Thyroid gland (tissue), 4 donors: ENCODE measurements at places on chromosomes 1 and 21. TPM values are rescaled to one million over a fixed set of nuclear protein-coding genes. Genes with fewer than 3 reads are reported as not detected.
A peak's percentile ranks its signal among the peaks of the same experiment; 100 is the strongest.

The FNDC10 gene
- total RNA-seq, result 7.0 TPM

The INSRR gene
- total RNA-seq, result not detected

The SLC6A17 gene
- total RNA-seq, result under 0.01 TPM

The CGN gene
- total RNA-seq, result 14.9 TPM

The PERM1 gene
- total RNA-seq, result not detected

The GBP6 gene
- total RNA-seq, result not detected

The HSD3B2 gene
- total RNA-seq, result not detected

The MR1 gene
- 28.0 TPM for total RNA-seq

The KRTAP13-2 gene
- not detected for total RNA-seq

The KCNE2 gene
- total RNA-seq, result 0.78 TPM

DNA sequence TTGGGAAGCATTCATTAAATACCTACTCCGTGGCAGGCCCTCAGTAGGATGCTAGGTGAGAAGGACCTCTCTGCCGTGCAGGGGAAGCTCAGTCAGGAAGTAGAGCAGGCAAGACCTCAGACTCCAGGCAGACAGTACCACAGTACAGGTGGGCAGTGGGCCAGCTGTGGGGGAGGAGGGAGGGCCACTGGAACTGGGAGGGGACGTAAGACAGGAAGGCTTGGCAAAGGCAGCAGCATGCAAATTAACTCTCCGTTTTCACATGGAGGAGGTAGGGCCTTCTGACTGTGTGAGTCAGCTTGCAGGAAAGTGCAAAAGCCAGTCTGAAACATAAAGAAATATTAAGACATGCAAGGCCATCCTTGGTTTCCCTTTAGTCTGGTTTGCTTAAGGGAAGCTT is 157.7 kb downstream of the TRIM33 start:
- no peak overlapping the region for H3K4me3 ChIP-seq
- DNase-seq, result peak; percentile 77
- H3K4me1 ChIP-seq, result no peaks in the 10 kb centered on the region
- H3K27me3 ChIP-seq, result no peaks in the 10 kb centered on the region
- H3K27ac ChIP-seq, result no peak overlapping the region

DNA sequence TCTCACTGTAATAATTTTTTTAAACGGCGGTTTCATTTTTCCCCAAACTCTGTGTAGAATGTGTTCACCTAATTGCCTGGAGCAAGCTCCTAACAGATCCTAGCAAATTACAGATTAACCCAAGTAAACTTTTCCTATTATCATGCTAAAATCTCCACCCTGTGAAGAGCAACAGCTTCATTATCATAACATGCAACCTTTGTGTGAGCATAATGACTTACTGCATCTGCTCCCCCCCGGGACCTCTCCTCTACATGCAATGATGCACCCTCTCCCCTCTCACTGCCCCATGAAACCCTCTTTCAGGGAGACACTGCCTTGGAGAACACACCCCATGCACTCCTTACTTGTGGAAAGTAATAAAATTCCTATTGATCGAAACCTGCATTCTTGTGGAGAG is 717.0 kb upstream of the TMPRSS15 start:
- no peaks in the 10 kb centered on the region for H3K36me3 ChIP-seq
- DNase-seq, result no peak
- no peak overlapping the region for H3K27ac ChIP-seq
- H3K4me3 ChIP-seq, result no peak overlapping the region
- no peaks in the 10 kb centered on the region for H3K27me3 ChIP-seq
- H3K4me1 ChIP-seq, result no peaks in the 10 kb centered on the region

DNA sequence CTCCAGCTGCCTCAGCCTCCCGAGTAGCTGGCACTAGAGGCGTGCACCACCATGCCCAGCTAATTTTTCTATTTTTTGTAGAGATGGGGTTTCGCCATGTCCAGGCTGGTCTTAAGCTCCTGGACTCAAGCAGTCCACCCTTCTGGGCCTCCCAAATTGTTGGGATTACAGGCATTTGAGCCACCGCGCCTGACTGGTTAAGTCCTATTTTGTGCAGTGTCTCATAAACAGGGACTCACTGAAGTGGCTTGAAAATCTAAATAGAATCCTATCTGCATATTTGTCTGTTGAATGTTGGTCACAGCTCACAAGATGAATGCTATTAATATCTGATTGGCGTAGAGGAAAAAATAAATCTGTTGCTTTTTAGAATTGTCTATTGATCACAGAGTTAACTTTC is 5.9 kb upstream of the CHAF1B start:
- H3K36me3 ChIP-seq, result peaks cover 20% of the 10 kb centered on the region
- peak; percentile 52 for DNase-seq
- H3K4me3 ChIP-seq, result no peak overlapping the region
- no peak overlapping the region for H3K27ac ChIP-seq

DNA sequence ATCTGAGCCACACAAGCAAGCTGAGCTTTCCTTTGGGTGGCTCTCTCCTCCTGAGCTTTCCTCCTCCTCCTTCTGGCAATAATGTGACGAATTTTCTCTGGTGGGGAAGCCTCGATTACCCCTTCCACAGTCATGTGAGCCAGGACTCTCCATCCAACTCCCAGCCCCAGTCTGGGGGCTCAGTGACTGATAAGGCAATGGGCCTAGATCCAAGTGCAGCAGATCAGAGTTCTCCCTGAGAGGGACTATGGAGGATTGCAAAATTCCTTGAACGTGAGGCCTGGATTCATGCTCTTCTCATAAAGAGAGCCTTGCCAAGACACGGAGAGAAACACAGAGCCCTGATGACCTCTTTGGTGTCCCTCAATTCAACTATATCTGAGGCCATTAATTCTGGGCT is 31.3 kb upstream of the TRIM67 start:
- H3K27ac ChIP-seq, result no peak overlapping the region
- no peaks in the 10 kb centered on the region for H3K27me3 ChIP-seq
- no peaks in the 10 kb centered on the region for H3K36me3 ChIP-seq
- H3K4me1 ChIP-seq, result no peaks in the 10 kb centered on the region

- H3K27ac ChIP-seq, result no peak overlapping the region
- DNase-seq, result no peak
- H3K27me3 ChIP-seq, result no peaks in the 10 kb centered on the region
- H3K4me1 ChIP-seq, result peaks cover 34% of the 10 kb centered on the region
Observed at GRCh38 chr1:23597635-23598388, 38.5 kb upstream of the ID3 start.

GRCh38 chr1:41455479-41456332 is 28.8 kb downstream of the EDN2 start:
- H3K4me1 ChIP-seq, result no peaks in the 10 kb centered on the region
- H3K4me3 ChIP-seq, result no peak overlapping the region

DNA sequence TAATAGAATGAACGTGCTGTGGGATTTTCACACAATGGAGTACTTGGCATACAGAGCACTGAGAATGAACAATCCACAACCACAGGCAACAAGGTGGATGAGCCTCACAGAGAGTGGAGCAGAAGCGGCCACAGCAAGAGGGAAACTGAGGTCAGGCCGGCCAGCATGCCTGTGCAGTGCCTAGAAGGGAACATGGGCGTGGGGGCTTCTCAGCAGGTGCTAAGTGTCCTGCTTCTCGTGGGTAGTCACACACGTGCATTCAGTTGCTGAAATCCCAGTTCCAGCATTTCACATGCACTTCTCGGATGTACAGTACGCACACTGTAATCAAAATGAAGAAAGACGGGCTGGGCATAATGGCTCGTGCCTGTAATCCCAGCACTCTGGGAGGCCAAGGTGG is 33.1 kb downstream of the WDR4 start:
- peaks cover 15% of the 10 kb centered on the region for H3K4me1 ChIP-seq
- no peaks in the 10 kb centered on the region for H3K27me3 ChIP-seq
- H3K36me3 ChIP-seq, result peaks cover 11% of the 10 kb centered on the region
- no peak overlapping the region for H3K27ac ChIP-seq
- no peak overlapping the region for H3K4me3 ChIP-seq

DNA sequence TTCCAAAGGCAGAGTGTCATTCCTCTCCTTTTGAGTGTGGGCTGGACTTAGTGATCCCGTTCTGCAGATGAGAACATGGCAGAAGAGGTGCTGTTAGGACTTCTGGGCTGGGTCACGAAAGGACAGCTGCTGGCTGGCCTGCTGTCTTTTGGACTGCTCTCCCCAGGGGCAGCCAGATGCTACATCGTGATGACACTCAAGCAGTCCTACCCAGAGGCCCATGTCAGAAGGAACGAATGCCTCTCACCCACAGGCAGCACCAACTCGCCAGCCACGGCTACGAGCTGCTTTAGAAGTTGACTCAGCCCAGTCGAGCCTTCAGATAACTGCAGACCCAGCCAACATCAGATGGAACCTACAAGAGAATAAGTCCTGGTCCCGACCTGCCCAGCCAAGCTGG is 156.5 kb downstream of the KCNJ6 start:
- no peak overlapping the region for H3K27ac ChIP-seq
- DNase-seq, result no peak
- no peaks in the 10 kb centered on the region for H3K36me3 ChIP-seq
- H3K4me3 ChIP-seq, result no peak overlapping the region
- H3K27me3 ChIP-seq, result no peaks in the 10 kb centered on the region

- no peak for DNase-seq
- H3K4me1 ChIP-seq, result peaks cover 27% of the 10 kb centered on the region
- peak overlapping the region; percentile 63 for H3K27ac ChIP-seq
- H3K36me3 ChIP-seq, result no peaks in the 10 kb centered on the region
Observed at GRCh38 chr1:234971586-234972297, 156.9 kb downstream of the TOMM20 start.

GRCh38 chr1:40183055-40183710 is 22.0 kb downstream of the RLF start:
- H3K27ac ChIP-seq, result no peak overlapping the region
- no peak for DNase-seq
- no peak overlapping the region for H3K4me3 ChIP-seq
- no peaks in the 10 kb centered on the region for H3K36me3 ChIP-seq
- peaks cover 3% of the 10 kb centered on the region for H3K4me1 ChIP-seq
- H3K27me3 ChIP-seq, result no peaks in the 10 kb centered on the region

DNA sequence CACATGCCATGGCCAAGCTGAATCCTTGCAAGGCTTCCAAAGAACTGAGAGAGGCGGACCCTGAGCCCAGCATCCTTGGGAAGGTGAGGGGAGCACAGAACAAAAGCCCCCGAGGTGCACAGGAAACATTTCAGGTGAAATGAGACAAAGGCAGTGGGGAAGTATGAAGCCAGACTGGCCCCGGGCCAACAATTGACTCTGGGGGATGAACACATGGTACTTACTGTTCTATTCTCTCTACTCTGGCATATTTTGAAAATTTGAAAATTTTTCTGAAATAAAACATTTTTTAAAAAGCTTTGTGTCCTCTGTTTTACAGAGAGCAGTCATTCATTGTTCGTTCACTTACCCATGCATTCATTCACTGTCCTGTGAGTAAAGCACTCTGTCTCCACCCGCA is 77.7 kb downstream of the GRIK3 start:
- no peak for DNase-seq
- H3K4me3 ChIP-seq, result no peak overlapping the region
- no peaks in the 10 kb centered on the region for H3K36me3 ChIP-seq
- no peak overlapping the region for H3K27ac ChIP-seq

DNA sequence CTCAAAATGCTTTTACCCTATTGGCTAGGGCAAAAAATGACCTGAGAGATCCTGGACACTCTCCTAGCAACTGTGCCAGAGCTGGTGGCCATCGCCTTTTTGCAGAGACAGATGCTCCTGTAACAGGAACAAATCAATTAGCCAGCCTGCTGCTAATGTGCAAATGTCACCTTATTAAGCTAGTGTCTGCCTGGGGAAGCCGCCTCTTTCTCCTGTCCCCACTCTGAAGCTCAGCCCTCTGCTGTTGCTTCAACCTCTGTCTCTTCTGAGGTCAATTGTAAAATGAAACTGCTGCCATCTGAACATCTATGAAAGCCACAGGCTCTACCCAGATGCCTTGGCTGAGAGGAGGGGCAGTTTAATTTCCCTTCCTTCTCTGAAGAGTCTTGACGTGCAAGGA is 85.5 kb upstream of the CACNA1E start:
- no peaks in the 10 kb centered on the region for H3K36me3 ChIP-seq
- no peak for DNase-seq
- no peaks in the 10 kb centered on the region for H3K27me3 ChIP-seq
- no peak overlapping the region for H3K4me3 ChIP-seq

DNA sequence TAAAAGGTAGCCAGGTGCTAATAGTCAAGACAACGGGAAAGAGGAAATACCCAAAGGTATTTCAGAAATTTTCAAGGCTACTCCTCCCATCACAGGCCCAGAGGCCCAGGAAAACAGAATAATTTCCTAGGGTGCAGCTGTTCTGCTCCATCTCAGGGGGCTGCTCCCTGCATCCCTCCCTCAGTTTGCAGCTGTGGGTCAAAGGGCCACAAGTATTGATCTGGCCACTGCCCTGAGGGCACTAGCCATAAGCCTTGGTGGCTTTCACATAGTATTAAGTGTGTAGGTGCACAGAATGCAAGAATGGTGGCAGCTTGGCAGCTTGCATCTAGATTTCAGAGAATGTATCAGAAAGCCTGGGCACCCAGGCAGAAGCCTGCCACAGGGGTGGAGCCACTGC is 179.5 kb downstream of the TTLL7 start:
- no peaks in the 10 kb centered on the region for H3K36me3 ChIP-seq
- no peak for DNase-seq
- H3K4me3 ChIP-seq, result no peak overlapping the region
- no peaks in the 10 kb centered on the region for H3K27me3 ChIP-seq

DNA sequence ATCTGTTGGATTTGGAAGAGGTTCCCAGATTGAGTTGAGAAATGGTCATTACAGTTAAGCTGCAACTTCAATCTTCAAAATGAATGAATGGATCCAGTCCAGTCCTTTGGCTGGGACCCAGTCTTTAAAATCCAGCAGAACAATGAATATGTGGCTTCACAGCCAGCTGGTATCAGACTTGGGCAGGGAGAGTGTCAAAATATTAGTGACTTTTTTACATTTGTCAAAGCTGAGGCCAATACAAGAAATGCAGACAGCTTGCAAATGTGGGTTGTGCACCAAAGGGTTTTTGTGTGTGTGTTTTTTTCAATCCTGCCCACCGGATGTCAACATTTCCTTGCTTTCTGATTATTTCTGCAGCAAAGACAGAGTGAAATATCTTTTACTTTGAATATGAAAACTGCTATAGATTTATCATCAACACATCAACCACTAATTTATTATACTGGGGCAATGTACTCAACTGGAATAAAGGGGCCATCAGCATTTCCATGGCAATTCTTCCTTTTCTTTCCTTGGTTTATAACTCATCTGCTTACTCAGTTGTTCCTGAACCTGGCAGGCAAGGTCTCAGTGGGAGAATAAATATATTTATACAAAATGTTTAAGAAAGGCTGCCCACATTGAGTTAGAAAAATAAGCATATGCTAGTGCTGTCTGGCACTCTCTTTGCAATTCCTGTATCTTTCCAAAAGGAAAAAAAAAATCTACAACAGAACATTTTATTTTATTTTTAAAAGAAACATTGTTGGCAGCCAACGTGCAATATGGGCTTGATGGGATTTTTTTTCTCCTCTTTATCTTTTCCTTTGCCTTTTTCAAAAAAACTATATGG is 491.6 kb upstream of the C1orf87 start:
- no peaks in the 10 kb centered on the region for H3K36me3 ChIP-seq
- no peak overlapping the region for H3K27ac ChIP-seq
- no peaks in the 10 kb centered on the region for H3K4me1 ChIP-seq
- DNase-seq, result no peak

DNA sequence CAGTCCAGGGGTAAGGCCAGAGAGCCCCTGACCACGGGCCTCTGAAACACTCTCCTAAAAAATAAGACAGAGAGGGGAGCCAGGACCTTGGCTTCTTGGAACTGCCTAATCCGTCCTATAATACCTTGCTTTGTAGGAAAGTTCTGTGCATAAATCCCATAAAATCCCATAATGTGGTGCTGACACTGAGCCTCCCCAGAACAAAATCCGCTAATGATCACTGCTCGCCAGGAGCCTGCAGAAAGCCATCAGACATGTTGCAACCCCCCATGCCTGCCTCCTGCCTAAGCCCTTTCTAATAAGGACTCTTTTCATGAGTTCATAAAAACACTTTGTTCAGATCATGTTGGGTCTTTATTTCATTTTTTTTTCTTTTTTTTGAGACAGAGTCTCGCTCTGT is 9.3 kb upstream of the DHRS3 start:
- H3K4me3 ChIP-seq, result no peak overlapping the region
- no peak overlapping the region for H3K27ac ChIP-seq
- H3K4me1 ChIP-seq, result peaks cover 14% of the 10 kb centered on the region
- DNase-seq, result no peak
- H3K27me3 ChIP-seq, result no peaks in the 10 kb centered on the region
